ENCODE measurements at places on chromosomes 4 and X. TPM values are rescaled to one million over a fixed set of nuclear protein-coding genes. Genes with fewer than 3 reads are reported as not detected.

DNA sequence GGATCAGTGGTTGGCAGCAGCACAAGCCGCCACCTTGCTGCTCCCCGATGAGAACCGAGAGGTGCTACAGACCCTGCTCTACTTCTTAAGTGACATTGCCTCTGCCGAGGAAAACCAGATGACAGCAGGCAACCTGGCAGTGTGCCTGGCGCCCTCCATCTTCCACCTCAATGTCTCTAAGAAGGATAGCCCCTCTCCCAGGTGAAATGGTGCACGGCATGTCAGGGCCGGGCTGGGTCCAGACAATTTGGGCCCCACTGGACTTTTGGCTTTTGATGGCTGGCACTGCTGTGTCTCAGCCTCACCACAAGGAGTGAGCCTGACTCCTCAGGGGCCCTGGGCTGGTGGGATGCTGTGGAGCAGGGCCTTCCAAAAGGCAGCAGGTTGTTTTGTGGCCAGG, 74.1 kb downstream of the STARD8 start:
- DNase-seq: no peak

DNA sequence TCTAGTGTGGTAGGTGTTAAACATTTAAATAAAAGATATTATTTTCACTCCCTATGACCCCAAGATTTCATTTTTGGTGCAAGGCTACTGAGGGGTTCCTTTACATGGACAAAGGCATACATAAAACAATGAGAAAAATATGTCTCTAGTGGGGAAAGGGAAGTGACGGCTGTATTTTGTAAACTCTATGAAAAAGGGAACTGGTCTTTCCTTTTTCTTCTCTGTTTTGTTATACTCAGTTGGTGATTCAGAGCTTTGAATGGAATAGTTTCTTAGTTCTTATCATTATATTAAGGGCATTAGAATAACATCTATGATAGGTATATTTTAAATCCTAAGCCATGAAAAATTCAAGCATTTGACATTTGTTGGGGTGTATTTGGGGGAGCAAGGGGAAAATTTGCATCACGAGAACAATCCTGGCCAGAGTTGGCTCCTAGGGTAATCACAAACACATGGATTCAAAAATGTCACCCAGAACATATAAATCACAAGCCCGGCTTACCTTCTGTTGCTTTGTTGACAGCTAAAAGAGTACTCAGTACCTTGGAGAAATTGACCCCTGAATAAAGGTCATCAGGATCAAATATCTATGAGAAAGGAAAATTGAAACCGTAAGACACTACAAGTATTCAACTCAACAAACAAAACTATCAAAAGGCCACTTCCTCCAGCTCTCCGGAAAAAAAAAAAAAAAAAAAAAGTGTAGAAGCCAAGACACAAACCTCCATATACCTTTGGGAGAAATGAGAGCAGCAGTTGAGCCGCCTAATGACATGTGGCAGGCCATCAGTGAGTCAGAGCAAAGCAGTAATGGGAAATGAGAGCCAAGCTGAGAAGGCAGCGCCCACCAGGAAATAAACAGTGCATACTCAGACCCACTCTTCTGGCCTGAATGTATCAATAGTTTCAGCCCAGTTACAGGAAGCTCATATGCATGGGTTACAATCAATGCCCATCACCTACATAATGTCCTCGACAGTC, 33.4 kb downstream of the ARHGEF6 start:
- DNase-seq: no peak

GRCh38 chrX:125205133-125205917, 114.3 kb upstream of the TEX13C start:
- no peak for DNase-seq

DNA sequence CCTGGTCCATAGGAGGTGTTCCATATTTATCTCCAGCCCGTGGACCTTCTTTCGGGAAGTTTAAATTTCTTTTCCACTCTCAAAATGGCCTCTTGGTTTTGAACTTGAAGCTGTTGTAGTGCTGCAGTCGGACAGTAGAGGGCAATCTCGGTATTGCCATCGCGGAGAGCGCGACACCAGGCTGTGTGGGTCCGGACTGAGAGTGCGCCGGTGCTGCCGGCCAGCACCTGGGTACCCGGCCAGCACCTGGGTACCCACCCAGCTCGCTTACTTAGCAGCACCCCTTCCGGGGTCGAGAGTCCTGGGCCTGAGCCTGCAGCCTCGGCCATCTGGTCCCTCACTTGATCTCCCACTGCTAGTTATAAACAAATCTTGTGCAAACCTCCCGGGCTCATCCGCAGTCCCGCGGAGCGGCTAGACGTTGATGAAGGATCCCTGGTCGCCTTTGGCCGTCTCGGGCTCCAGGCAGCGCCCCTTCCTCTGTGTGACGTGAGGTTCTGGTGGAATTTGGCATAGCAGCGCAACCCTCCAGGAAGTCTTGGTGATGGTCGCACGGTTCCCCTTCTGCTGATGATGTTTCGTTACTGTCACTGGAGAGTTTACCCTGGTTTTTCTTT, 18.0 kb downstream of the FAM9A start:
- no peak for DNase-seq

GRCh38 chr4:16890651-16891050, 7.8 kb downstream of the LDB2 start:
- DNase-seq: no peak

DNA sequence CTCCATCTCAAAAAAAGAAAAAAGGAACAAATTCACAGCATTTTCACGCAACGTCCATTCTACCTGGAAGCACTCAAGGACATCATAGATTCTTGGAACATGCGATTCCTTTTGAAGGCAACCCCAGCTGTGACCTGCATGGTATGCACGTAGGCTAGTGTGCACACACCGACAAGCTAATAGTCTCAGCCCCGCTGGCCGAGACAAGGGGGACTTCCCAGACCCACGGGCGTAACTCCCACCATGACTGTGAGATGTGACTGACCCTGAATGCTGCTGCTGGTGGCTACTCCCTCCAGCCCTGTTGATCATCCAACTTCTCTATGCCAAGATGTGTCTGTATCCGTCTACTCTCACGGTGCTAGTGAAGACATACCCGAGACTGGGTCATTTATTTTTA, 78.3 kb downstream of the CRLF2 start:
- no peak for DNase-seq

DNA sequence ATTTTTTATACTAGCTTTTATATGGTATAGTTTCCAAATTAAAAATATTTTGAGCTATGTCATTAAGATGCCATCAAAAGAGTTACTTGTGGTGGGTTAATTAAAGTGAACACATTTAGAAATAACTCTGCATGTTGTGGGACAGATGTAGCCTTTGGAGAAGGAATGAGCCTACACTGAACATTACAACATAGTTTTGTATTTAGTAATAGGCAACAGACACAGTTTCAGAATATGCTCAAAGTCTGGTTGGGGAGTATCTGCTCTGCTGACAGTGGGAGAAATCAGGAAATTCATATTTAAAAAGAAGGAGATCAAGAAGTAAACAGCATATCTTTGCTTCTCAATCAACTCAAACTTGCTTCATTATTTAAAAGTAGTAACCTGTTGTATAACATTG, 23.7 kb downstream of the EMCN start:
- no peak for DNase-seq

DNA sequence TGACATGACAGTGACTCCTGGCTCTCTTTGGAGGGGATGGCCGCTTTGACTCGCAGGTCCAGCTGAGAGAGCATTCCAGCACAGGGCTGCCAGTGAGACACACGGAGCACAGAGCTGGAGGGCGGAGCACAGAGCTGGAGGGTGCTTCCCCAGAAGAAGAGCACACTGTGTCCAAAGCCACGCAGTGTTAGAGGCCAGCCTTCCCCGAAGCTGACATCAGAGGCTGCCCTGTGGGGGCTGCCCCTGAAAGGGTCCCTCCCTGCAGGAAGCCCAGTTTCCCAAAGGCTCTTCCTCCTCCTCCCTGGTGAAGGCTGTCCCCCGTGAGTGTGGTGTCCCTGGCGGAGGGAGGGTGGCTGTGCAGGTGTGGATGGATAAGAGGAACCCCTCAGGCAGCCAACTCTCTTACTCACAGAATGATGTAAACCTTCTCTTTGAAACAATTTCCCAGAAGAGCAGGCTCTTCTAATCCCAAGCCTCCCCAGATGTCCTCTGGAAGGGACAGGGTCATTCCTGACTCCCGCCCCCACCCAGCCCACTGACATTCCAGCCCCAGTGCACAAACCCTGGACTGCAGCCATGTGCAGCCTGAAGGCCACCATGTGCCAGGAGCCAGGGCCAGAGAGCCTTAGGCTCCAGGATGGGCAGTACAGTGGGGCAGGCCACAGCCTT, 53.4 kb downstream of the PSAPL1 start:
- no peak for DNase-seq

DNA sequence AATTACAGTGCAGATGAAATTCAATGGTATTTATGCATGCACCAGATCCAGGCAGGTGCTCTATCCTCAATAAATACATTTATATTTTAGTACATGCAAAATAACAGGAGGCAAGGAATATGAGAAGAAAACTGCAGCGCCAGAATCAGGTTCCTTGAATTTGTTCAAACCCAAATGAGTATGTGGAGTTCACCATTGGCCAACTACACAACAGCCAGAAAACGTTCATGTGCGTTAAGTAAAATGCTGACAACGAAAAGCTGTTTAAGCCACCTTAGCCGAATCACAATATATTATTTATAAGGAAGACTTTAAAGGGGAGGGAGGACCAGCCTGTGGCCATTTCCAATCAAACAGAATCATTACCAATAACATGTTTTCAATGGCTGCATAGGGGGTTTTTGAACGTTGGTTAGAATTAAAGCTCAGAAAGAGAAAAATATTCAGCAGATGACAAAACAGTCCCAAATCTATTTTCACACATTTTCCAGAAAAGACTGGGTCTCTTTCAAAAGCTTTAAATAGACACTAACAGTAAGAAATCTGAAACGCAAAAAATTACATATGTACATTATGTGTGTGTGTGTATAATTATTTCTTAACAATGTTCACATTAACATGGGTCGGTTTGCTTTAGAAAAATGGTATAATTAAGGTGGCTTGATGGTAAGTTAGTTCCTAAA, 171.9 kb downstream of the LDB2 start:
- no peak for DNase-seq

- DNase-seq: no peak
These were observed 511.6 kb downstream of the PACRGL start for GRCh38 chr4:21211846-21212245.

- DNase-seq: no peak
These were observed 148.3 kb upstream of the DGKK start for GRCh38 chrX:50618788-50619558.

- no peak for DNase-seq
These were observed 389.9 kb downstream of the PACRGL start for GRCh38 chr4:21090094-21090666.

DNA sequence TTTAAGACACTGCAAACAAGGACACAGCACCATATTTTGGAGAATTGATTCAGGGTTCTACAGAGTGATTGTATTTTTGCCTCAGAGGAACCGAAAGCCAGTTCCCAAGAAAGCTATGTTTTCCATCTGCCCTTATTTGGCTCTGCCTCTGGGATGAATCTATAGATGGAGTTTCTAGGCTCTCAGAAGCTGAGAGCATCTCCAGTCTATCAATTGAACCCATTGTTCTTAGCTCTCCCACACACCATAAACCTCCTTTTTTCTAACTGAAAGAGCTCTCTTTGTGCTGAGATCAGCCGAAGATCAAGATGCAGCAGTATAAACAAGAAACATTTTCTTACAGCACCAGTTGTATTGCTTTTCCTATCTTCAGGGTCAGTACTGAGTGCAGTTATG, 16.9 kb downstream of the PLP1 start:
- DNase-seq: no peak

DNA sequence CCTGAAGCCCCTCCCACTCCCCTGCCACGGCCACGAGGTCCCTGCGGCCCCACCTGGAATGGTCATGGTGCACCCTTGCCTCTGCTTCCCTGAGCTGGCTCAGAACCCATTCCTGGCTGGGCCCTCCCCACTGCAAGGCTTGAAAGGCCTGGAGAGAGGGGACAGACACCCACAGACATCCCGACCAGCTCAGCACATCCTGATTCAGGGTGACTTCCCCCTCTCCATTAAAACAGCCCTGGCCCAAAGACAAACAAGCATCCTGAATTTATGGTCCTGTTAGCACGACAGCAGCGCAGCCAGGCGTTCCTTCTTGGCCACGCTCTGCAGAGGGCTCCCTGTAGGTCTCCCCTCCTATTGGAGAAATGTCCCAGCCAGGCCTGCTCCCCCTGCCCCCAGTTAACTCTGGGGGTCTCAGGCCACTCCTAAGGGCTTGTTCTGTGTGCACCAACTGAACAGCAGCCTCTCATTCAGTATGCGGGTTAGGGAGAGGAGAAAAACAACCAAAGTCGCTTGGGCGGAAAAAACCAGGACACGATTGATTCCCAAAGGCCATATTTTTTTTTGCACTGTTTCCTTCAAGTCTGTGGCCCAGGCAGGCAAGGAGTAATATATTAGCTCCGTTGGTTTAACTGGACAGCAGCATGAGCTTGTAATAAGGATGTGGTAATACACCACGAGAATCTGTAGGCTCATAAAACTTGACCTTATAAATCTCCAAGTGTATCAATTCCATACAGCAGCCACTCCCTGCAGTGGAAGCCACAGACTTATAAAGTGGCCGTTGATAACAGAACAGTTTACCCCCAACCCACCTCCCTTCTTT, 106.7 kb upstream of the MSX1 start:
- DNase-seq: no peak

Gene PASD1
- total RNA-seq: not detected

Gene NXF2B
- not detected for total RNA-seq

Gene AFM
- not detected for total RNA-seq

Gene MTNR1A
- total RNA-seq: not detected

Gene CXCR3
- not detected for total RNA-seq

Gene NLGN3
- total RNA-seq: under 0.01 TPM

Gene AMELX
- total RNA-seq: not detected

Gene FOXP3
- not detected for total RNA-seq

Gene OTUD6A
- total RNA-seq: not detected

Gene NLGN4X
- total RNA-seq: 0.40 TPM

Gene NWD2
- total RNA-seq: not detected

Gene INPP4B
- 33.5 TPM for total RNA-seq

Gene IL2RG
- total RNA-seq: not detected

Gene CNGA1
- total RNA-seq: not detected

Gene PAGE2
- not detected for total RNA-seq
